ENCODE measurements at places on chromosomes 4 and X.

DNA sequence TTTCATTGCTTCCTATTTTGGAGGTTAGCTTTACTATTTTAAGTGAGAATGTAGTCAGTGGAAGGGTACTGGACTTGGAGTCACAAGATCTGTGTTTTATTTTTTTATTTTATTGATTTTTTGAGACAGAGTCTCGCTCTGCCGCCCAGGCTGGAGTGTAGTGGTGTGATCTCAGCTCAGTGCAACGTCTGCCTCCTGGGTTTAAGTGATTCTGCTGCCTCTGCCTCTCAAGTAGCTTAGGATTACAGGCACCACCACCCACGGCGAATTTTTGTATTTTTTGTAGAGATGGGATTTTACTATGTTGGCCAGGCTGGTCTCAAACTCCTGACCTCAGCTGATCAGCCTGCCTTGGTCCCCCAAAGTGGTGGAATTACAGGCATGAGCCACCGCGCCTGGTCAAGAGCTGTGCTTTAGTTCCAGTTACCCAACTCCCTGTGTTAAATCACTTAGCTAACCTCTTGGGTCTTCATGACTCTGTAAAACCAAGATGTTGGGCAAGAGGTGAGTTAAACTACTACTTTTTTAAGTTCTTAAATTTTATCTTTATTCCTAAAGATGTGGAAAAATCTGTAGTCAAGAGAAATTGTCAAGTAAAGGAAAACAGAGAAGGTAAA, 11.2 kb downstream of the USP9X start:
- no peak for DNase-seq

- no peak for DNase-seq
Observed at GRCh38 chrX:35023683-35024082, 81.1 kb downstream of the FAM47B start.

- DNase-seq: no peak
Observed at GRCh38 chr4:1235381-1236102, 13.4 kb downstream of the CTBP1 start.

DNA sequence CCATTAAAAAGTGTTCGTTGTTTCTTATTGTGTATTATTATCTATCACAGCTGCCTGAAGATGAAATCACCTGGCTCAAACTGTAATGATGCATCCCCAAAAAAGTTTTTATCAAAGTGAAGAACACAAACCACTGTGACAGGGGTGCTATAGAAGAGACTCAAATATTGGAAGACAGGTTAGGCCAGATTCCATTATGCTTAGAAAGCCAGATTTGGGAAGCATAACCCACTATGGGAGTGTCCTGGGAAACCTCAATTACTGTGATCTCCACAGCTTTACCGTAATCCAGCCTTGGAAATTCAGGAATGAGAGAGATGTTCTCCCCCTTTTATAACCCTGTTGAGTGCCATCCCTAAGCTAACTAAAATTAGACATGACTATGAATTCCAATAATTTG, 114.2 kb downstream of the NWD2 start:
- no peak for DNase-seq

DNA sequence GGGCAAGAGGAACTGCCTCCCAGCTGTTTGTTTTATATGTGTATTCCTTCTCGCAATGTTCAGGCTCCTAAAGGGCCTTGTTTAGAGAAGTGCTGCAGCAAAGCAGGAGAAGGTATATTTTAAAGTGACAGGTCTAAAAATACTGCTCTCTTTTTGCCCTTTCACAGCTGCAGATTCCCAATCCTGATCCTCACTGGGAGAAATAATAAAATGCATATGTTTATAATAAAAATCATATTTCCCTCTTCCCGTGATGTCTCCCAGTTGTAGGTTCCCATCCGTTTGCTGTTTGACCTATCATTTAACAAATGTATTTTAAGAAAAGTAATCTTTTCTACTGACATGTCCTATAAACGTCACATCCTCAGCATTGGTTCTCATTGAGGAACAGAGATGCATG, 62.7 kb upstream of the GPC4 start:
- no peak for DNase-seq

DNA sequence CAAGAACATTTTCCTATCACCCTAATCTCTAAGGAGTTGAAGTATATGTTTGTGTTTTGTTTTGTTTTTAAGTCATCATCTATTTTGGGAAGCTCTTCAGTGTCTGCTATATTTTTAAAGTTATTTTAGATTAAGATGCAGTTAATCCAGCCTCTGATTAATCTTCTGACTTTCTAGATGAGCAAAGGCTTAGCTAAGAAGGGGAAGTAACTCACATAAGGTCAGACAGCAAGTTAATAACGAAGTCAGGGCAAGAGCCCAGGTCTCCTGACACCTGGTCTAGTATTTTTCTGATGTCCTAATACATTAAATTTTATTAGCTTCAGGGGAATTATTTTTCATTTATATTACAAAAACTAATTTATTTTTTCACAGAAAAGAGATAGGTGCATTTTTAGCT, 168.5 kb downstream of the SOWAHB start:
- no peak for DNase-seq

DNA sequence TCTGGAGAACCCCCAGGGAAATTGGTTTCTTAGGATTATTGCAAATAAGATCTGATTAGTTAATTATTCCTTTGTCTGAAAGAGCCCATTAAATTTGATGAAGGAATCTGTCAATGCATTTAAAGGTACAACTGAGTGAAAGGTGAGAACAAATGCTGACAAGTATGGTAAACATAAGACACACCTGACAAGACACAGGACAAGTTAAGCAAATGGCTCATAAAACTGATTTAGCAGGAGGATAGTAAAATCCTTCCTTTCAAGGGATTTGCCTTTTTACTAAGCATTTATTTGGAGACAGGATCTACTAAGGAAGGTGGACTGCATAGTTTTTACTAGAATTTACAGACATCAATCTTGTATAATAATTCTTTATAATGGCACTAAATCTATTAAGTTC, 553.9 kb downstream of the SPRY1 start:
- DNase-seq: no peak

DNA sequence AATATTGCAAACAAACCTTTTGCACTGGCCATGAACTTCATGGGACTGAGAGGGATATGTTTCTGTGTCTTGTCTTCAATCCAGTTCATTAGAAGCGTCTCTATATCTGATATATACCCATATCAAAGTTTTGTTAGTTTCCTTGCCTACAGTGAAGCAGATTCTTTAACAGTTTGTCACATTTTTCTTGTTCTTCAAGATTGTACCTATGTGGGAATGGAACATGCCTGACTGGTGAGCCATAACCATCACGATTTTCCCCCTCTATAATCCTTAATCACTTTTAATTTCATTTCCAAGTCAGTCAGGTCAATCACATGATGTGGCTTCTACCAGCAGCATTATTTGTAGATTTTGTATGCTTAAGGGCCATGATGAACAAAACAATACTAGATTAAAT, 197.1 kb upstream of the PDE5A start:
- DNase-seq: no peak

GRCh38 chrX:12788645-12789044, 2.6 kb upstream of the PRPS2 start:
- DNase-seq: no peak

DNA sequence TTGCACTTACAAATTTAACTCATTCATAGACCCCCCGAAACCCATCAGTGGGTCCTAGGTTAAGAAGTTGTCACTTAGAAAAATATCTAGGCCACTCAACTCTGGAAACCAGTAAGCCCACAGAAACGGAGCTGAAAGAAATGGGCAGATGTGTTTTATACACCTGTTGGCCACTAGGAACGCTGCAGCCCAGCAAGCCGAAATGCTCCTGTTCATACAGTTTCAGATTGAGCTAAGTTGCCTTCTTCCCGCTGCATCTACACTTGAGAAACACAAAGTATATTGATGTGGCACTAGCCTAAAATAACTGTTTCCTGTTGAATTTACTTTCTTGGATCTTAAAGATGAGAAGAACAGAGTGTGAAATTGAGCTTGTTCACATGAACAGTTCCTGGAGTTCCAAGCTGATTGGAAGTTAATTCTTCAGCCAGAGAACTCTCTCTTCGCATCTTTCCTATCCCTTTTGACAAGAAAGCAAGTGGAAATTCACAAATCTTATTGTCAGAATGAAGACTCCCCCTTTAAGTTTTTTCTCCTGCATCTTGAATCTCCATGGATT, 174.1 kb downstream of the RBMX2 start:
- DNase-seq: no peak

DNA sequence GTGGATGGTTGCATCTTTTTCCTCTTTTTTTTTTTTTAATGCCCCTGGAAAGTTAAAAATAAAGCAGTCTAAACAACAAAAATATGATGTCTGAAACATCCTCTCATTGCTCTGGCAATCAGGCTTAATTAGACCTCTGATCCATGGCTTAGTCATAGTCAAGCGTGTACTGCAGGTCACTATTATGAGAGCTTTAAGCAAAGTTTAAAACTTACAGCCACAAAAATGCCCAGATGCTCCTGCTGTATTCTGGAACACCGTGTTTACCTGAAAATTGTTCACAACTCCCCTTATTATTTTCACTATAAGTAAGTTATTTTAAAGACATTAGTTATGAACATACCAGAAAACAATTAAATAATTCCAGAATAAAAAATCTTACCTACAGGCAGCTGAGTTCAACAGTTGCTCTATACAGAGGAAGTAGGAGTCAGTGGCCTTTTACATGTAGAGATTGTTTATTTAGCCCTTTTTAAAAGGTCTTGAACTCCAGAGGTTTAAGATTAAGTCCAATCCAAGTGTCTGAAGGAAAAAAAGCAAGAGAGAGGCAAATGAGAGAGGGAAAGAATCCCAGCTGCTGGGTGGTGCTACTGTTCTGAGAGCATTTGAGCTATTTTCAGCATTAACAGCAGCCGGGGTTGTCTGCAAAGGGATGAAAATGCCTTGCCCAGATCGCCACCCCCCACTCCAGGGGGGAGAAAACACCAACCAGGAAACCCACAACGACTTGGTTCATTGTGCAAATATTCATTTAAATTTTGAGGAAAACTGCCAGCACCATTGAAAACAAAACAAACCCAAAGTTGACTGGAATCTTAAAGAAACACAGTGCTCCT, 36.9 kb downstream of the SORBS2 start:
- DNase-seq: no peak

DNA sequence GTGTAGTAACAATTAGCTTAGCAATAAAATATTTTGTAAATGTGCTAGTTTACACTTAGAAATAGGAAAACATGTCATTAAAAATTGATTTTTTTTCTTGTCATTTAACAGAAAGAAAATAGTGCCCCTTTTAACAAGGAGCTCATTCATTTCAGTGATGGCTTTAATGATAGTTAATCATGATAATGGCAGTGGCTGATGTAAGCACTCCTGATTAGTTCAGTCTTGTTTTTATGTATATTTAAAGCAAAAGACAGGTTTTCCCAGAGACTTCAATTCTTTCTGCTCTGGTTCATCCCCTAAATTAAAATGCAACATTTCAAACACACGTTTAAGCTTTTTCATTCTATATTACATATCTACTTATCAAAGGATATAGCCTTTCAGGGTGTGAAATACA, 1039.5 kb upstream of the PCDH7 start:
- no peak for DNase-seq

- no peak for DNase-seq
Observed at GRCh38 chr4:74523096-74523495, 78.2 kb downstream of the AREG start.

DNA sequence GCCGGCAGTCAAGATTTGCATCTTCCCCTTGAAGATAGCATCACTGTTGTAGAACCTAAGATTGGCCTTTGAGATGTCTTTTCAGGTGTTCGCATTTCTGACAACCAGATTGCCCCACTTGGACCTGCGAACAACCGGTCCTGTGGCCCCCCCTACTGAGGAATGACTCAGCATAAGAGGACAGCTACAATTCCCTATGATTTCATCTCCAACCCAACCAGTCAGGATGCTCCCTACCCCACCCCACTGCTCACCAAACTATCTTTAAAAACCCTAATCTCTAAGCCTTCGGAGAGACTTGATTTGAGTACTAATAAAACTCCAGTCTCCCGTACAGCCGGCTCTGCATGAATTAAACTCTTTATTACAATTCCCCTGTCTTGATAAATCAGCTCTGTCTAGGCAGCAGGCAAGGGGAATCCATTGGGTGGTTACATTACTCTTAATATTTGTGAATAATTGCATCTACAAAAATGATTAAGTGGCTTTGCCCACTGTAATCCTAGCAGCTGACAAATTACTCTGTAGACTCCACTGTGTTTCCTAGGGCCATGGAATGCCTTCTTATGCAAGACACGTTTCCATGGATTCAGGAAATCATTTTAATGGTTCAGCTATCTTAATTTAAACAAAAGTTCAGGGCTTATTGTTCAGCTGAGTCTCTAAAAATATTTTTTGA, 95.4 kb downstream of the GPR143 start:
- no peak for DNase-seq

- DNase-seq: no peak
Observed at GRCh38 chr4:115749404-115749803, 636.0 kb upstream of the NDST4 start.

DNA sequence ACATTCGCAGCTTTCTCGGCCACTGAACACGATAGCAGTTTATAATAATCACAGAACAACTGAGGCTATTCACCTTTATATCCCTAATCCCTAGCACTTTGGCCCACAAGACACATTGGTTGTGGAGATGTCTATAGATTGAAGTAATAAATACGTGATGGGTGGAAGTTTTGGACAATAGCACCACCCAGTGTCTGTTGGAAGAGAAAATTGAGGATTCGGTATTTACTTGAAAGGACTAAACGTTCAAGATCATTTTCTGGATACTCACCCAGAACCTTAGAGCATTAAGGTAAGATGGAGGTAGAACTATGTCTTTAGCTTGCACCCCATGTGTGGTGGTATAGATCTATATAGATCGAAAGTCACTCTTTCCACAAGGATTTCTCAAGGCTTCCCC, 787 bp upstream of the TMSB15A start:
- no peak for DNase-seq

DNA sequence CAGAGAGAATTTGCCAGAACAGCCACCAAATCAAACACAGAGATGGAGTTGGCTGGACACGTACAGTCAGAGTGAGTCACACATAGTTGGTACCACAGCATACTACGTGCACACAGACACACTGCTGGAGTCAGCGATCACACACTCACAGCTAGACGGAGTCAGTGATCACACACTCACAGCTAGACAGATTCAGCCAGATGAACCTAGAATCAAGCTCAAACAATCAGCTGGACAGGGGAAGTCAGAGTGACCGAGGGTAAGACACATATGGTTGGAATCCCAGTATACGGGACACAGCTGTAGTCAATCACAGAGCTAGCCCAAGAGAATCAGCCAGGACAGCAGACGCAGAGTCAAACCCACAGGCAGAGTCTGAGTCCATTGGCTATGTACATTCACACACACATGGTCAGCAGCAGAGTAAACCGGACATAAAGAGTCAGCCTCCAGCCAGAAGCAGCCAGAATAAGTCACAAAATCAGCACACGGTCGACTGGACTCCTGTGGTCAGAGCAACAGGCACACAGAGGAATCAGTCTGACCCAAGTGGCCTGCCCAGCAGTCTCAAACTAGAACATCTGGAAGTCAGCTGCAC, 4.6 kb downstream of the SLC38A5 start:
- no peak for DNase-seq
